Fibroblast of skin of back (primary cell): ENCODE measurements at places on chromosomes 6 and 20.

DNA sequence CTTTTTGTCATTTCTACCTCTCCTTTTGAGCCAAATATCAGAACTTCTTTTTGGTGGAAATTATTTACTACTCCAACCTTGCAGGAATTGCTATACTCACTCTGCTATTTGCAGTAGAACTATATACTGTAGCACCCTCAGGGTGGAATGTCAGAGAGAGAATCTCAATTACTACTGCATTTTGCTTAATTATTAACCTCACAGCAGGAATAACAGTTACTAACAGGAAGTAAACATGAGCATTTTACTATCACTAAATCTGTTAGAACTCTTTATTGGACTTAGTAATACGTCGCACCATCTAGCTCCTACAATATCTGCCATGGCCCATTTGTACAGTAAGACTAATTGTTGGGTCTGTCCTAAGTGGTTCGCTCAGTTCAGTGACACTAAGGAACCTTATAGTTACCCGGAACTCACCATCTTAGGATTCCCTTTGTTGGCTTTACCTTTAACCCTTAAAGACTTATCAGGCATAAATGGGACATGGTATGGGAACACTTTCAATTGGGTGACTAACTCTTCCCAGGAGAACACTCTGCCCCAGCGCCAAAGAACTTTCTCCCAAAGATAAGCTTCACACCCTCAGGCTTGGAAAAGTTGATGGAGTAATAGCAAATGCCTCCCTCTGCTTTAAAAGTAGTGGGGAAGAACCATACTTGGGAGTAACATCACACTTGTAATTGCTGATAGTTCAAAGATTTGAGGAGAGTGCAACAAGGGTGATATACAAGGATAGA, 38.8 kb downstream of the PLN start:
- no peak for DNase-seq

DNA sequence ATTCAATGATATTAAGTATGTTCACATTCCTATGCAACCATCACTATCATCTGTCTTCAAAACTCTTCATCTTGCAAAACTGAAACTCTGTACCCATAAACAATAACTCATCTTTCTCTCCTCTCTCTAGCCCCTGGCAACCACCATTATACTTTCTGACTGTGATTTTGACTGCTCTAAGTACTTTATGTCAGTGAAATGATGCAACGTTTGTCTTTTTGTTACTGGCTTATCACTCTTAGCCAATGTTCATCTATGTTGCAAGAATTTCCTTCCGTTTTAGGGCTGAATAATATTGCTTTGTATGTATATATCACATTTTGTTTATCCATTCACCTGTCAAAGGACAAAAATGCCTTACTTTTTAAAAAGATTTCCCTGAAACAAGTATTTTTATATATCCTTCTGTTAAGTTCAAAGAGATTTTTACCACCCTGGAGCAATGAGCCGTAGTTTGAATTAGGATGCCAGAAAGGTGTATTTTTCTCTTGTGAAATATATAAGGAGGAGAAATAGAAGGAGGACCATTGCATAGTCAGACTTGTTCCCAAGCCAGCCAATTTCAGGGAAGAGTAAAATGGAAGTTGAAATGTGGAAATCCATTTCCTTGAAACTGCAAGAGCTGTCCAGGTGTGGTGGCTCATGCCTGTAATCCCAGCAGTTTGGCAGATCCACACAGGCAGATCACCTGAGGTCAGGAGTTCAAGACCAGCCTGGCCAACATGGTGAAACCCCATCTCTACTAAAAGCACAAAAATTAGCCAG, 4.0 kb upstream of the CGAS start:
- DNase-seq = no peak

DNA sequence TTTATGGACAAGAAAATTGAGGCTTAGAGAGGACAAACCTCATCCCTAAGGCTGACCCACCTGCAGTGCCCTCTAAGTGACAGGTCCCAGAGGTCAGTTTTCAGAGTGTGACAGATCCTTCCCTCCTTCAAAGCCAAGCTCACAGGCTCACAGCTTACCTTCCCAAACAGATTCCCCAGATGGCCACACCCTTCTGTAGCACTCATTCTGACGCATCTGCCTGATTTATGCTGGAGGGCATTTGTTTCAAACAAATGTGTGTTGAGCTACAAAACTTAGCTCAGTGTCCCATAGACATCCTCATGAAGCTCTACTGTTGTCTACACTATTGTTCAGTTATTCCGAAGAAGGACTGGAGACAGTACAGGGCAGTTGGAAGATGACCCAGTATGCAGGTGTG, 60.6 kb upstream of the RIN2 start:
- DNase-seq = no peak

- no peak for DNase-seq
Measured at GRCh38 chr6:130132286-130132701, 90.5 kb downstream of the SAMD3 start.

DNA sequence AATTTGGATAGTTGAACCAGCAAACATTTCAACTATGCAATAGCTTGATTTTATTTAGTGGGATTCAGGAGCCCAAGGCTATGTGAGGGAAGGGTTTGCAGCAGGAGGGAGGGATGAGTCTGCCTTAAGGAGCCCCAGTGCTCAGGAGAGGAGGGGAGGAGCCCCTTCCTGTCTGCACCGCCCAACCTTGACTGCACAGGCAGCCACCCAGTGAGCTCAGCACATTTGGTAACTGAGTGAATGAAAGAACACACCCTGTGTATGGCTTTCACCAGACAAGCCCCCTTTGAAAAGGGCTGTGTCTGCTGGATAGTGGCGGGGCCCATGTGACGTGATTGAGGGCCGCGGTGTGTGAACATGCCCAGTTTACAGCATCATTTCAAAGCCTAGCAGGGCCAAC, 17.0 kb downstream of the DACT2 start:
- no peak for DNase-seq
